ENCODE measurements at places on chromosomes 12 and 14. TPM values are rescaled to one million over a fixed set of nuclear protein-coding genes. Genes with fewer than 3 reads are reported as not detected.
A peak's percentile ranks its signal among the peaks of the same experiment; 100 is the strongest.

Gene FAR2
- total RNA-seq, result 32.9 TPM

DNA sequence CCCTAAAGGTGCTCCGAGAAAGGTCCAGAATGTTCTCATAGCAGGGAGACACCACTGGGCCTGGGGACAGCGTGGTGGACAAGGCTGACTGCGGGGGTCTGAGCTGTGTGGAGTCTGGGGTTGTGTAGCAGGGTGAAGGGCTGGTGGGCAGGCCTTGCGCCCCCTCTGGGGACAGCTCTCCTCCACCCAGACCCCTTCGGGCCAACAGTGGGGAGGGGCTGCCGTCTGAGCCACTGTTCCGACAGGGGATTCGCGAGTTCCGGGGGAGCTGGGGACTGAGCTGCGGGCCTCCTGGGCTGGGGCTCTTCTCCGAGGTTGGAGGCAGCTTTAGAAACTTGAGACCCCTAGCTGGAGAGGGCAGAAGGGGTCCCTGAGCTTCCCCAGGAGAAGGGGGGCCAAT, 32.1 kb downstream of the NCKAP5L start:
- H3K27ac ChIP-seq, result no peak overlapping the region
- peaks cover 99% of the 10 kb centered on the region for H3K36me3 ChIP-seq
- H3K27me3 ChIP-seq, result no peaks in the 10 kb centered on the region

GRCh38 chr12:24025153-24025798, 75.8 kb upstream of the SOX5 start:
- no peaks in the 10 kb centered on the region for H3K4me1 ChIP-seq
- H3K36me3 ChIP-seq, result no peaks in the 10 kb centered on the region
- no peak overlapping the region for H3K4me3 ChIP-seq
- no peak for DNase-seq
- H3K27me3 ChIP-seq, result no peaks in the 10 kb centered on the region
- H3K27ac ChIP-seq, result no peak overlapping the region

DNA sequence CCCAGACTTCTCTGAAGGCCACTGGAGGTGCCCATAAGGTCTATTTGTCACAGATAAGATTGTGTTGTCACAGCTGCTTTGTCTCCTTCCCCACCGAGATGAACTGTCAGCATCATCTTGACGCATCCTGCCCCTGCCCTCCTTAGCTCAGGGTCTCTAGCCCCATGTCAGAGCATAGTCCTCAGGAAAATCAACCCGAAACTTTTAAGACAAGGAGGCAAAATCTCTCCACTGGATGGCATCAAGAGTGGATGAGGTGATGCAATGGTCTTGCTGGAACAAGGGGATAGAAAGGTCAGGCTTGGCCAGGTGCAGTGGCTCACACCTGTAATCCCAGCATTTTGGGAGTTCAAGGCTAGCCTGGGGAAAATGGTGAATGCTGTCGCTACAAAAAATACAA, 8.2 kb downstream of the KRT79 start:
- H3K4me1 ChIP-seq, result peaks cover 8% of the 10 kb centered on the region
- H3K4me3 ChIP-seq, result no peak overlapping the region
- no peaks in the 10 kb centered on the region for H3K27me3 ChIP-seq
- DNase-seq, result peak; percentile 6
- H3K36me3 ChIP-seq, result no peaks in the 10 kb centered on the region
- no peak overlapping the region for H3K27ac ChIP-seq

GRCh38 chr12:113970211-113970610, 4.1 kb upstream of the RBM19 start:
- H3K4me3 ChIP-seq, result no peak overlapping the region
- peaks cover 25% of the 10 kb centered on the region for H3K27me3 ChIP-seq
- DNase-seq, result no peak
- H3K27ac ChIP-seq, result no peak overlapping the region

- no peaks in the 10 kb centered on the region for H3K4me1 ChIP-seq
- no peak for DNase-seq
- H3K4me3 ChIP-seq, result no peak overlapping the region
- peaks cover 10% of the 10 kb centered on the region for H3K27me3 ChIP-seq
- H3K36me3 ChIP-seq, result no peaks in the 10 kb centered on the region
- no peak overlapping the region for H3K27ac ChIP-seq
Measured at GRCh38 chr12:87315-87714, 20.7 kb downstream of the IQSEC3 start.

All from spleen (tissue), 13 donors.